ENCODE measurements at places on chromosomes 4 and X.

- DNase-seq: no peak
These were observed 7.8 kb downstream of the TAFAZZIN start for GRCh38 chrX:154419189-154419588.

- DNase-seq: no peak
These were observed 10.6 kb downstream of the AREG start for GRCh38 chr4:74455361-74456055.

- DNase-seq: no peak
These were observed 42.7 kb upstream of the CITED1 start for GRCh38 chrX:72348247-72348979.

DNA sequence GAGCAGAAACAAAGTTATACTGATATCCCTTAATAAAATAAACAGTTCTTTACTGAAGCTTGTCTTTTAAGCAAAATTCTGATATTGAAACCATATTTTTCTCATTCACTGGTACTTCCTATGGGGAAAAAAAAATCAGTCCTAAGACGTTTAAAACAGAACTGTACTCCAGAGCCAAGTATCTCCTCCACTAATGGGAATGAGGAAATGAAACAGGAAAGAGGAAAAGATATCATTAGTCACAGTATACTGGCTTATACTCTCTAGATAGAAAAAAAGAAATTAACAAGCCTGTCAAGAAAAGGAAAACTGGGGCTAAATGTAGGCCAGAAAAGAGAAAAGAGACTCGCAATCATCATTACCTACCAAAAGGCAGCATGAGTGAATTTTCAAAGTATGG is 252.7 kb downstream of the CENPC start:
- no peak for DNase-seq

DNA sequence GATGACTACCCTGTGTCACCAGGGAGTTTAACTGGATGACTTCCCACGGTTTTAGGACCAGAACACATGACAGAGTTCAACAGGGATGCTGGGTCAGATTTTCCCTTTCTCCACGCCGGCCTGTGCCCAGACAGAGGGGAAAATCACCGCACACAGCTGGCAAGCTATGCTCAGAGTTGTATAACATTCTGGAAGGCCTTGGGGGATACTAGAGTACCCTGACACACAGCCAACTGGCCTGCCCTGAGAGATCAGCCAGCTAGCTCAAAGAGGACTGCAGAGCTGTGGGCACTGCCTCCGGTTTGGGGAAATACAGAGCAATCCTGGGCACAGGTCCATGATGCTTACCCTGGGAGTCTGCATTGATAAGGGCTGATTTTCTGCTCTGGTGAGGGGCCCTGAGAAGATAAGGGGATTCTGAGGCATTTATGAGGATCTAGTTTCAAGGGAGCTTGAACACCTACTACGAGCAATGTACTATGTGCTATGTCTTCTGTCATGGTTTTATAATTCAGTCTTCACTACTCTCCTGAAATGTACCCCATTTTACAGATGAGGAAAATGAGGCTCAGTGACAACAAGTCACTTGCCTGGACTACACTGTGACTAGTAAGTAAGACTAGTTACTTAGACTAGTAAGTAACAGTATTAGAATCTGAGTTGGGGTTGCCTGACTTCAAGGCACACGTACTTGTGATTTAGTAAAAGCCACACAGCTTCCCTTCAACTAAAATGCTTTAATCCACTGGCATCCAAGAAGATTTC is 14.7 kb downstream of the C4orf54 start:
- DNase-seq: no peak

GRCh38 chrX:24668111-24668510 is 21.0 kb upstream of the PCYT1B start:
- DNase-seq: no peak

- no peak for DNase-seq
These were observed 17.4 kb upstream of the TMEM184C start for GRCh38 chr4:147599769-147600168.

- DNase-seq: no peak
These were observed 301.7 kb upstream of the EMCN start for GRCh38 chr4:100819505-100819904.

GRCh38 chrX:57294961-57295360 is 8.5 kb downstream of the FAAH2 start:
- DNase-seq: no peak

DNA sequence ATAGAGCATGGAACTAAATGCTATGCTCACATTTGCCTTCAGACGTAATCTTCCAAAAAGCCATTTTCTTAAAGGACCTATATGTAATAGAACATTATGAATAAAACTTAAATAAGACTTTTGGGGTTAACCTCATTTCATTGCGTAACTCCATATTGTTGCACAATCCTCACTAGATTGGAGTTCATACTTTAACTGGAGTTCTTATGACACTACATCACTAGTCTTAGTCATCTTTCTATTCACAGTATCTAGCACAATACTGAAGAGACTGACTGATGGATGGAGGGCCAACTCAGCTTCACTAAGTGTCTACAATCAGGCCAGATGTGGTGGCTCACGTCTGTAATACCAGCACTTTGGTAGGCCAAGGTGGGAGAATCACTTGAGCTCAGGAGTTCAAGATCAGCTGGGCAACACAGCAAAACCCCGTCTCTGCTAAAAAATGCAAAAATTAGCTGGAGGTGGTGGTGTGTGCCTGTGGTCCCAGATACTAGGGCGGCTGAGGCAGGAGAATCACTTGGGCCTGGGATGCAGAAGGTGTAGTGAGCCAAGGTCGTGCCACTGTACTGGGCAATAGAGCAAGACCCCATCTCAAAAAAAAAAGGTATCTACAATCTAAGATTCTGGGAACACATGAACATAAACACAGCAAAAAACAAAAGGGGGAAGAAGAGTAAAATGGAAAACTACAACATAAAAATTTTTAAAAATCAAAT is 80.8 kb upstream of the MAB21L2 start:
- DNase-seq: no peak

DNA sequence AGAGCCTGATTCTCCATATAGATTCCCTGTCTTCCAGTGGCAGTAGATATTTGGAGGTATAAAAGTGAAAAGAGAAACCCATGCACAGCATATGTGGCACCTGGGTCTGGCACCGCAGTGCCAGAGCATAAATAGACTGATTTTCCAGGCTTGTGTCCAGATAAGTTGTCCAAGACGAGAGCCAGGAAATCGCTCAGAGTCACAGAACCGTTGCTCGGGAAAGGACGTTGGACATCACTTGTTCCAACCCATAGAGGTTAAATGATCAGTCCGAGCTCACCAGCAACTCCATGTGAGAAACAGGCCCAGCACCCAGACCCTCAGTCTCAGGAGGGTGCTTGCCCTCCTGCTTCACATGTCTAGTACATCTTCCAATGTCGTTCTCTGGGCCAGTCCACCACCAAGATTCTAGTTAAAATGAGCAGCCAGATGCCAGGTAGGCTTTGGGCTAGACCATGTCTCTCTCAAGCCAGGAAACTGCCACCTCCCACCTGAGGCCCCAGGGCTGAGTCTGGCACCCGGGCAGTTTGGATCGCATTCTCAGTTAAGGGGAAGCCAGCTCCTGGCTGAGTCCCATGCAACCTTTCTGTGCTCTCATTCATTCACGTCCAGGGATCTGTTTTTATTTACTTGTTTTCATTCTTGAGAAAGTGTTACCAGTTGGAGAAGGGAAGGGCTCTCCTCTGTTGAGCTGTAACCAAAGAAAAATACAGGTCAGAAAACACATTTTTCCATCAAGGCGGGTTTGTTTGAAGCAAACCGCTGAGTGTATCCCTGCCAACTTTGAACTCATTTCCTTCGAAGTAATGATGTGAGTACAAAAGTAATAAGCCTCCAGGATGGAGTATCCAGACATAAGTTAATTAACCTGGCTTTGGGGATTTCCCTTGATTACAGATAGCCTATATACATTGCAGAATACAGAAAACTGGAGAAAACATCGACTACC is 91.7 kb downstream of the PHOX2B start:
- DNase-seq: peak; percentile 67

DNA sequence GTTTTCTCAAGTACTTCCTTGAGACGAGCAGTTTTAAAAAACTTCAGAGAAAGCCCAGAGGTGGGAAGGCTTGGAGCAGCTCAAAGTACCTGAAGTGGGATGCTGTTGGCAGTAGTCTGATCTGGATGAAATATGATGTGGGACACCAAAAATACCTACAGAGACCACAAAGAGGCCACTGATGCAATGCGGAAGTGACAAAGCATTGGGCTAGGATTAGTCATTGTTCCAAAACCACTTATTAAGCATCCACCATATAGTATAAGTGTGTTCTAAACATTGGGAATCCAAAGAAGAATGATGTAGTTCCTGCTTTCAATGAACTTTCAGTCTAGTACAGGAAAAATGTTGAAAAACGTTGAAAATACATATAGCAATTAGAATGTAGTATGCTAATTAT is 386.1 kb upstream of the CNKSR2 start:
- DNase-seq: no peak

GRCh38 chr4:88573995-88574394 is 18.3 kb upstream of the HERC3 start:
- DNase-seq: no peak

- no peak for DNase-seq
These were observed 1.6 kb downstream of the MTNR1A start for GRCh38 chr4:186553717-186554116.

DNA sequence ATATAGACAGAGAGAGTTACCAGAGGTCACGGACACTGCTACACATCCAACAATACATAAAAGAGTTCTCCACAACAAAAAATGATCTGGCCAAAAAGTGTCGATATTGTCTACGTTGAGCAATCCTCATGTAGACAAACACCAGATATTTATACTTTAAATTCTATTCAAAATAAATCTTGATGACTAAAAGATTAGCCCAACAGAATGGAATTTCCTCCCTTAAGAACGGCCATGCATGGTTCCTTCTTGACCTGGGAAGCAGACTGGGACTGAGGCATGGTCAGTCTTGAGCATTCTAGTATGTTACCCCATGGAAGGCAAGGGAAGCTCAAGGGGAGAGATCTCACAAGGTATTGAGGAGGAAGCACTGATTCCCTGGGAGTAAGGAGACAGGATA is 43.5 kb downstream of the LHFPL1 start:
- no peak for DNase-seq

GRCh38 chrX:145068450-145068849 is 178.9 kb upstream of the SPANXN1 start:
- no peak for DNase-seq

DNA sequence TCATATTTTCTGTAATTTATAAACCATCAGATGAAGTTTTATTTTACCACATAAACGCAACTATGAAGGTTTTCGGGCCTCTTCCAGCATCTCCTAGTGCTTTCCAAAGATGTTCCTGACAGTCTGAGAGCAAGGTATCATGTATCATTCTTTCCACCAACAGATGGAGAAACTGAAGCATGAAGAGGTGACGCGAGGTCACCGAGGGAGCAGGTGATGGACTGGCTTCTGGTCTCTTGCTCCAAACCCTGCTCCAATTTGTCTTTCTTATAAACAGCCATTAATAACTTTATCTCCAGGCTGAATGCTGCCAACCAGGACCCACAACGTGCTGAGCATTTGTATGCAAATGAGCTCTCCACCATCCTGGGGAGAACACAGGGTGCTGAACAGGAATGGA is 86.3 kb upstream of the MAML3 start:
- DNase-seq: no peak

- no peak for DNase-seq
These were observed 436.5 kb upstream of the GALNTL6 start for GRCh38 chr4:171376724-171377123.

DNA sequence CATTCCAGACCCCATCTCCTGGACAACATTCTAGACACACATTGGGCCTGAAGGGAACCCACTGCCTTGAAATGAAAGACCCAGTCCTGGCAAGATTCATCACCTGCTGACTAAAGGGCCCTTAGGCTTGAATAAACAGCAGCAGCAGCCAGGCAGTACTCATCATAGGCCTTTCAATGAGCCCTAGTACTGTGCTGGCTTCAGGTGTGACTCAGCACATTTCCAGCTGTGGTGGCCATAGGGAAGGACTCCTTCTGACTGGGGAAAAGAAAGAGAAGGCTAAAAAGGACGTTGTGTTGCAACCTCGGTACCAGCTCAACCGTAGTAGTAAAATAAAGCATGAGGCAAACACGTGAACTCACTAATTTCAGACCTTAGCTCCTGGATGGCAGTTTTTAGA is 344.0 kb downstream of the ACTRT1 start:
- no peak for DNase-seq

DNA sequence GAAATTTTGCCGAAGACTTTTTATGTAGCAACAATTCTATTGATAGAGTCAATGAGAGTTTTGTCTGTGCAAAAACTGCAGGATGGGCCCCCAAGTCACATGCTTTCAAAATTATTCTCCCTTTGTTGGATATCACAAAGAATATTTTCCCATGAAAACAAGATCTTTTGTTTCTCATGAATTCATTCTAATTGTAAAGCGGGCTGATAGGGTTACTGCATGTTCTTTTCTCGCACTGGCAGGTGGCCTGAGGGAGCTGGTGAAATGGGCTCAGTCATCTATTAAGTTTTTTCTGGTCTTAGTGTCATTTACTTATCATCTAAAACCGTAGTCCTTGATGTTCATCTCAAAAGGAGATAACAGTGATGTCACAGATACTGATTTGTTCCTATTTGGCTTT is 44.2 kb downstream of the MID1IP1 start:
- DNase-seq: no peak

GRCh38 chrX:102860235-102860634 is 76.8 kb upstream of the RAB40AL start:
- DNase-seq: no peak

DNA sequence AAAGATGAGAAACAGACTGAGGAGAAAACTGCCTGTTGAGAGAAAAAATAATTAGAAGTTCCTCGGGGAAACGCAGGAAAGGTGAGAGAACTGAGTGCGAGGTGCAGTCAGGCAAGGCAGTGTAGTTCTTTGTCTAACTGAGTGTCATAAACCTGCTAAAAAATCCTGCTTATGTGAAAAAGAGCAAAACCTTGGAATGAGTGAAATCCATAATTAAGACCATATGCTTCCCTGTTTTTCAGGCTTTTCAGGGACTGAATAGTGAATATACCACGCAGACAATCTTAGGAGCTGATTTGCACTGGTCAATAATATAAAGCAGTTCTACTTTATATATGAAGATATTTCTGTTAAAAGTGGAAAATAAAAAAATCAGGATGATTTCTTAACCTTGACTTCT is 104.9 kb downstream of the RASGEF1B start:
- DNase-seq: no peak

DNA sequence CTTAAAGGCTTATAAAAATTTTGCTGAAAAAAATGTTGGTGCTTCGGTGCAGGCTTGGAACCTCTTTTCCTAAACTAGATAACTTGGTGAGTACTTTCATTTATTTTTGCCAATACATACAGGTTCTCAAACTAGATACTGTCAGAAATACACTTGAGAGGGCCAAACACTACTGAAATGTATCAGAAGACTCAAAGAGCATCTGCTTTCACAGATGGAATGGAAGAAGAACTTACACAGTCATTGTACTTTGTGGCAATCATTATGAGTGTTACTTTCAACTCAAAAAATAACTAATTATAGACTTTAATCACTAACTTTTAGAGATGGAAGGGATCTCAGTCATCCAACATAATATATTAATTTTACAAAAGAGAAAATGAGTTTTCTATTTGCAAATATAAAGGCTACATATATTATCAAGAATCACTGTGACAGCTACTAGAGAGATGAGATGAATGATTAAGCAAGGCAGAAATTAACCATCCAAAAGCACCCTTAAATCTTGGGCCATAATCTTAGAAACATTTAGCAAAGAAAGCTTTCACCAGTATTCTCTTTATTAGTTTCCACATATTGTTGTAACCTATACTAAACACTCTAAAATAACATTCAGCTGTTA is 1.0 kb downstream of the ENAM start:
- no peak for DNase-seq

- DNase-seq: no peak
These were observed 79.6 kb upstream of the PSAPL1 start for GRCh38 chr4:7514281-7514680.

GRCh38 chrX:149006235-149006634 is 498.9 kb downstream of the IDS start:
- no peak for DNase-seq
